ENCODE measurements at places on chromosomes 16 and 17.

GRCh38 chr16:74107795-74108610, 188.6 kb upstream of the PSMD7 start:
- peak; percentile 9 for DNase-seq

GRCh38 chr17:50110591-50111349, 15.6 kb downstream of the PDK2 start:
- DNase-seq = no peak

DNA sequence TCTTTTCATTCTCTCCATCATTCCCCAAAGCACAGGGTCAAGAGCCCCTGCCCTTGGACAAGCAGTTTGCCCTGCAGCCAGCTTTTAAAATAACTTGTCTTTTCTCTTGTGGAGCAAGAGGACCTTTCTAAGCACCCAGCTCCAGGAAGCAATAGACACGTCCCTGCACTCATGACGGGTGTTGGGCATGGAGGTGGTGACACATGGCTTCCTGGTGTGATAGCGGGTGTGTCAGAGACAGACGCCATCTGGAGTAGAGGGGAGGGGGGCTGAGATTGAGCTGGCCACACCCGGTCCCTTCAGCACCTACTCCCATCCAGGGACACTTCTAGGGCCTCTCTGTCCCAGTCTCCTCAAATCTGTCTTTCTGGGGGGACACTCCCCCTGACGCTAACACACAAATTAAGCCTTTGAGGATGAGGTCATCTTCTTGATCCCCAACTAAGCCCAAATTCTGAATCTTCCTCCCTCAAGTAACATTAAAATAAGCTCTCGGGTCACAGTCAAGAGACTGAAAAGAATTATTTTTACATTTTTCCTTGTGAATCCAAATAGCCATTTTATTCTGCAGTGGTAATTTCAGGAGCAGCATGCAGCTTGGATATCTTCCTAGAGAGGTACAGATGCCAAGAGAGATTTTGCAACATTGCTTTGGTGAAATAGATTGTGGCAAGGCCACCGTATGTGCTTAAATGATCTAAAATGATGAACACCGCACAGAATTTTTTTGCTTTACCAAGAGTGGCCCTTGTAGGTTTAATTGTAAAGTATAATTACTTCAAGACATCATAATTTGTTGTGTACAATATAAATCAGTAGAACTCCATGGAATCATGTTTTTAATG, 216.6 kb upstream of the IRX3 start:
- no peak for DNase-seq

DNA sequence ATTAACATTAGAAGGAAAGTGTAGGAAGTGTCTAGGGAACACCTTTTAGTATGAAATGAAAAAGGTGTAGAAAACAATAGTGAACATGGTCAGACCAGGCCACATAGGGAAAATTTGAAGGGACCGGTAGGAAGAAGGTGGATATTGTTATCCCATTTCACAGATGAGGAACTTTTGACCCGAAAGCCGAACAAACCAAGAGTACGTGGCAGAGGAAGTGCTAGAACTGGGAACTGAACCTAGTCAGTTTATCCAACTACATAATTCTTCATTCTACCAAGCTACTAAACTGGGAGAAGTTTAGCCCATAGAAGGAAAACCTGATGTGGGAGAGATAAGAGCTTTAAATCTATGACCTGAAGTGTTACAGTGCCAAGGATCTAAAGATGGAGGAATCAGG, 43.2 kb downstream of the YPEL2 start:
- DNase-seq = no peak

DNA sequence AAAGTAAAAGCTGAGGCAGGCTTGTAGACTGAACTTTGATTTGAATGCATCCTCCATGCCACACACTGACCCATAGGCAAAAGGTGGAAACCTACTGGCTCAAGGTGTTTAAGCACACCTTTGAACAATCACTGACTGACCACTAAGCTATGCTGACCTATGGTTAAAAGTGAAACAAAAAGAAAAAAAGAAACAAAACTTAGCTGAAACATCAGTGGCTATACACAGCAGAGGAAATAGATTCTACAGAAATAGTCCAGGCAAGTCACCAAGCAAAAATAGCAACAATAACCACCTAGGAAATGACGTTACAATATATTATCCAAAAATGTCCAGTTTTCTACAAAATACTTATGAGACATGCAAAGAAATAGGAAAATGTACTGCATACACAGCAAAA, 60.2 kb downstream of the RPGRIP1L start:
- DNase-seq = no peak

DNA sequence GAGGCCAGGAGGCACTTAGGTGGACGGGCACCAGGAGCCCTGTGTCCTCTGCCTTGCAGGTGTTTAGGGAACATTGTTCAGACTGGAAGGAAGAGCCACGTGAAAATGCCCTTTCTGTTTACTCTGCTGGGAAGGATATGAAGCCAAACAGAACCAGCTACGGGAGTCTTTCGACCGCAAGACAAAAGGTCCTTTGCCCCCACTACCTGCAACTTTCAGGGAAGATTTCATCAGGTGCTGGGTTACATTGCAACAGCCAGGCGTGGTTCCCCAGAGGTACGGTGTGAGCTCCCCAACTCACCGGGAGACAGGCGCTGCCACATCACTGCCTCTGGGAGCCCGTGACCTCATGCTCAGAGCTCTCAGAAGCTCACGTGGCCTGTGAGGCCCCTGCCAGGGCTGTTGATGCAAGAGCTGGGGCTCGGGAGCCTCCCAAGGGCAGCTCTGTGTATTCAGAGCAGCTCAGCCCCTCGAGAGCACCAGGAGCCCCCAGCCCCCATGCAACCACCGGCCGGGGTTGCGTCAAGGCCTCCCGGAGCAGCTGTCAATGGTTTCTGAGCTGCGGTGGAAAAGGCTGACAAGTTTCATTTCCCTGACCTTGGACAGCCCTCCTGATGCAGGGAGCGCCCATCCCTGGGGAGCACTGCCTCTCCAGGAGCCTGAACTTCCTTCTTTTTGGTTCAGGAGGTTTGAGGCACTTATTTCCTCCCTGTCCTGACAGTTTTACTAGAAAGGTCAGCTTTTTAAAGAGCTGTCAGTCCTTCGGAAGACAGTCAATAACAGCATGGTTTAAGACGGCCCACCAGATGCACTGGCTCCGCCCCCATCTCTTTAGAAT, 42.1 kb downstream of the TBC1D16 start:
- no peak for DNase-seq

- DNase-seq = no peak
Observed at GRCh38 chr17:11922638-11923037, 74.6 kb downstream of the ZNF18 start.

GRCh38 chr17:74671031-74671771, 41.5 kb downstream of the CD300LF start:
- DNase-seq = peak; percentile 44

GRCh38 chr17:32626379-32626791, 139.6 kb downstream of the CDK5R1 start:
- DNase-seq = no peak

DNA sequence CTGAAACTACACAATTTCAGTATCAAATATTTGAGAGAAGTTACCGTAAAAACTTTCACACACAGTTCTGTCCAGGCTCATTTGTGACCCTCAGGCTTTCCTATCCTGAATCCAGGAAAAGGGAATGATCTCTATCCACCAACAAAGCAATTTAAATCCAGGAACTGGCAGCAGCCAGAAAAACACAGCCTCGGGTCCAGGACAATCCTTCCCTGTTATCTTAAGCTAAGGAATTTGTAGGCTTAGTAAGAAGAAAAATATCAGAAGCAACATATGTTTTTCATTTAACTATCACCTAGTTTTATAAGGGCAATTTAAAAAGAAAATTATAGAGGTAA, 47.1 kb downstream of the TEX2 start:
- no peak for DNase-seq

GRCh38 chr16:85502357-85502756, 110.8 kb upstream of the GSE1 start:
- no peak for DNase-seq

DNA sequence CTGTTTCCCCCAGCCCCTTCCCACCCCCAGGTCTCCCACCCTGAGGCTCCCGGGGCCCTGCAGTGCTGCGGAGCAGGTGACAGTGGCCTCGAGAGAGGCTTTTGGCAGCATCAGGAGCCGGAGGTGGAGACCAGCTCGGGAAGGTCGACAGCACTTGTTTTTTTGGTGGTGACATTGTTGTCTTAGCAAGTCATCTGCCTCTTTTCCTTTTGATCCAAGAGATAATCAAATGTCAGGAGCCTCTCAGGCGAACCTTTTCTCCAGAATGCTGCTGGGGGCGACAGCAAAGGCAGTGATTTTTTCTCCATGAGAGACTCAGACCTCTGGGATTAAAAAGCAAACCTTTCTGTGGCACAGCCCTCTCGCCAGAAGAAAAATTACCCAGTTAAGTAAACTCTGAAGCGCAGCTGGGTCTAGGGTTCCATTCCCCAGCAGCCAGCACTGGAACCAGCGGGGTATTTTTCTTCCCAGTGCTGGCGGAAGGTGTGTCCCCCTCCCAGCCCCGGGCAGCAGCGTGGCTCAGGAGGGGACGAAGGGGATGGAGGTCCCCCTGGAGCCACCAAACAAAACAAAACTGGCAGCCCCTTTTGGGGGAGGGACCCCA, 37.2 kb downstream of the GRIN2C start:
- no peak for DNase-seq

DNA sequence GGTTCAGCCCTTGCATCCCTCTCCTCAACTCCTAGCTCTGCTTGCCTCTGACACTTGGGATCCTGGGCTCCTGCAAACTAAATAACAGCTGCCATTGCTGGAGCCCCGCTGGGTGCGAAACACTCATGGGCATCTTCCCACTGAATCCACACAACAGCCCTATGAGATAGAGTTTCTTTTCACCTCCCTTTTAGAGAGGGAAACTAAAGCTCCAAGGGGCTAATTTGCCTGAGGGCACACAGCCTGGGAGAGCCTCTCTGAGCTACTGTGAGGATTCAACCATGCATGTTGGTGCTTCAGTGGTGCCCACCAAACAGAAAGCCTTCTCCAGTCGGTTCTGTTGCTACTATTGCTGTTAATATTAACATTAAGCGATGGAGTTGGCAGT, 4.0 kb downstream of the ACBD4 start:
- DNase-seq = no peak

DNA sequence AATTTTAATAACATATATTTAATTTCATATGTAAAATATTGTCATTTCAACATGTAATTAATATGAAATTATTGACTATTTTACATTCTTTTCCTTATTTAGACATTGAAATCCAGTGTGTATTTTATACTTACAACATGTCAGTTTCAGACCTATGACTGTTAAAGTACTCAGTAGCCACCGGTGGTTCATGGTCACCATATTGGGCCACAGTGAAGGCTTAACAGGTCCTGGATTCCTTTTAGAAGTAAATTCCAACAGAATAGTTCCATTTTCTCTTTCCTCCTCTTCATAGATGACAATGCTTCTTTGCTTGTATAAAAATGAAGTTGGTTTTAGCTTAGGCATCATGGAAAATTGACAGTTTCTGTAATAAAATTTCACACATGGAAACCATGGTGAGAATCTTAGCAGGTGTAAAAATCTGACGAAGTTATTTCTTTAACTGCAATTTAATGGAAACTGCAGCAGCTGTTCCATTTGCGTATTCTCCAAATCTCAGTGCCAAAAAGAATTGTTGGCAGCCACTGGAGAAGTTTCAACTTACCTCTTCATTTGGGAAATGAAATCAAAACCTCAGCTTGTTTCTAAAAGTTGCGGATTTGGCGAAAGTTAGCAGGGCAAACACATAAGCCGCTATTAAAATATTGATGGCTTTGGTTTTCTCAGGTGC, 231.1 kb downstream of the CDH13 start:
- DNase-seq = no peak

GRCh38 chr17:17587614-17588337, 3.7 kb downstream of the PEMT start:
- no peak for DNase-seq

DNA sequence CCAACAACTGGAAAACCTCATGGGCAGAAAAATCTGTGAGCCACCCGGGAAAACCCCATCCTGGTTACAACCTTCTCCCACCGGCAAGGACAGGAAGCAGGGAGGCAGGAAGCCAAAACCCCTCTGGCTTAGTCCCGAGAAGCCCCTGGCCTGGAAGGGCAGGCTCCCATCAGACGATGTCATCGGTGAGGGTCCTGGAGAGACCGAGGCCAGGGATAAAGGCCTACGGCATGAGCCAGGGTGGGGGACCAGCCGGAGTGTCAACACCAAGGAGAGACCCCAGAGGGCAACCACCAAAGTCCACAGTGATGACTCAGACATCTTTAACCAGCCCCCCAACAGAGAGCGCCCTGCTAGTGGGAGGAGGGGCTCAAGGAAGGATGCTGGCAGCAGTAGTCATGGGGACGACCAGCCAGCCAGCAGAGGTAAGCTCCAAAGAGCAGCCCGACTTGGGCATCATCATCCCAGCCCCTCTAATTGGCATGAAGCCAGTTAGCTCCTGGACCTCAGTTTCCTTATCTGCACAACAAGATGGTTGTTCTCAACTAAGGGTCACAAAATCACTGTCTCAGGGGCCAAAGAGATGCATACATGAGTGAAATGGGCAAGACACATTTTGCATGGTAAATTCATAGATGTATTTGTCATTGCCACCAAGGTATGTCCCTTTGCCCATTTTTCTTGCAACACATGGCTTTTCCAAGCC, 190.7 kb downstream of the KATNIP start:
- DNase-seq = no peak

DNA sequence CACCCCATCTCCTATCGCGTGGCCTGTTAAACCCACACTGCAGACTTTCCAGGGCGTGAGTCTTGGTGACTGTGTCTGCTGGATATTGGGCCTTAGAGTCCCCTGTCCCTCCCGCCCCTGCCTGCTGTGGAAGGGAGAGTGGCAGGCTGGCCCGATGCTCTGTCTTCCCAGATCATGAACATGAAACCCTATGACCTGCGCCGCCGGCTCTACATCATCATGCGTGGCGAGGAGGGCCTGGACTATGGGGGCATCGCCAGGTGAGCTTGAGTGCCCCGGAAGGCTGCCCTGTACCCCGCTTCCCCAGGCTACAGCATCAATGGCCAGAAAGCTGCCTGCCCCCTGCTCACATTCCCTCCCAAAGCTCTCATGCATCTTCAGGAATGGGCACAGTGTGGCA, 19.5 kb upstream of the CLEC18A start:
- DNase-seq = no peak

GRCh38 chr17:80028030-80028429, 7.6 kb downstream of the TBC1D16 start:
- no peak for DNase-seq

- DNase-seq = peak; percentile 75
Observed at GRCh38 chr17:40355123-40355803, 9.3 kb downstream of the GJD3 start.

DNA sequence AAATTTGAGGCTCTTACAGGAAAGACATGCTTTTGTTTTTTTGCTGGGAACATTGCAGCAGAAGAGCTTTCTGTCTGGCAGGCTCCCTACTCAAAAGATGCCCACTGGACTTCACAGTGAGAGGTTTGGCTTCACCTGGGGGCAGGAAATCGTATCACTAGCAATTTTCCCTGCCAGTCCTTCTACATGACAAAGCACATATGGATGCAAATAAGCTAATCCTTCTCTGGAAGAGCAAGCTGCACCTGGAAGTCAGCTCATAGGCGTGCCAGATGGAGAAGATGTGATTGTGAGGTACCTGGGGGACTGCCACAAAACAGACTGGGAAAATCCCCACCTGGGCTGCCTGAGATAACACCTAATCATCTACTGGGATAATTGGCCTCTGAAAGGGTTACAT, 195.0 kb upstream of the CPHXL start:
- no peak for DNase-seq

GRCh38 chr17:80945736-80946135, 45.9 kb upstream of the CHMP6 start:
- DNase-seq = no peak
